ENCODE measurements at places on chromosomes 12 and 14.

DNA sequence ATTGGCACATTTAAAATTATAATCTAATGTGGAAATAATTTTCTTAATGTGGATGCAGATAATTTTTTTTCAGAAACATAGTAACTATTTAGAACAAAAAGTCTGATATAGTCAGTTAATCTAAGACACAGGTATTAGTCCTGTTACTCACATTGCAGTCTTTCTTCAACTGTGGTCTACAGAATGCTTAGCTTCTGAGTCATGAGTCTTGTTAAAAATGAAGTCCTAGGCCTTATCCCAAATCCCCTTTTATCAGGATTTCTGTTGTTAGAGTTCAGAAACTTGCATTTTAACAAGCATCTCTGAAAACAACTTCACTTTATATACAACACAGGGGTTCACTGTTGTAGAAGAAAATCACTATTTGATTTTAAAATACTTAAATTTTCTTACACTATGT, 112.2 kb downstream of the SLC16A7 start:
- DNase-seq: no peak

DNA sequence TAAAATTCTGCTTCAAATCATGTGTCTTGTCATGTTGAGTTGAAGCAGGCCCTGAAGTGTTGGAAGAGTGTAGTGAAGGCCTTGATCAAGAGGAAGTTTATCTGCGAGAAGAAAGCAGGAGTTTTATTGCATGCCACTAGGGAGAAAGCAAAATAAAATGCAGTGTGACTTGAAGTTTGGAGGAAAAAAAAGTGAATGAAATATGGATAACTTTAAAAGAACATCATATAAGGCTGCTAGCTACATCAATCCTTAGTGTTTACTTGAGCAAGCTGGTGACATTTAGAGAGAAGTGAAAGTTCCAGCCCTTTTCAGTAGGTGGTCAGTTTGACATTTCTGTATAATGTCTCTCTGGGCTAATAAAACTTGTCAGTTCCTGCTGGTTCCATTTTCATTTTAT, 841.1 kb downstream of the TMTC2 start:
- DNase-seq: no peak

DNA sequence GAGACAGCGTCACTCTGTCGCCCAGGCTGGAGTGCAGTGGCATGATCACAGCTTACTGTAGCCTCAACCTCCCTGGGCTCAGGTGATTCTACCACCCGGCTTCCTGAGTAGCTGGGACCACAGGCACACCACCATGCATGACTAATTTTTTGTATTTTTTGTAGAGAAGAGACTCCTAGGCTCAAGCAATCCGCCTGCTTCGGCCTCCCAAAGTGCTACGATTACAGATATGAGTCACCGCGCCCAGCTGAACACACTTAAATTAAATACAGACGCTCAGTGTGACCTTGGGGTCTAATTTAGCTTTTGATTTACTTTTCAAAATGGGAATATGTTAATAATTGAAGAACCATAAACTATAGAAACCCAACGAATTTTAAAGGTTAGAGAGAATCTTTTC, 77.2 kb downstream of the C2CD5 start:
- no peak for DNase-seq

DNA sequence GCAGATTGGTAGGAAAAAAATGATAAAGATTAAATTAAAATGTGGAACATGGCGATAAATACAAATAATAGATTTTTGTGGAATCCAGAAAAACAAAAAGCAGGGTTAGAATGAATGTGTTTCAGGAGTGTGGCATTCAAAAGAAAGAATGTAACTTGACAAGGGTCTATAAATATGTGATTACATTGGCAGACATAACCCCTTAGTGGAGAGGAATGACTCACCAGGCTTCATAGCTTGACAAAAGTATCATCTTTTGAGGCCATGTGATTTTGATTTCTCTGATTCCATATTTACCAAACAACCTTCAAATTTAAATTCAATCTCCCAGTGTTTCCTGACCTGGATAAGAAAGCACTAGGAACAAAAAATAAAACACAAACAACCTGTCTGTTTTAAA, 24.4 kb upstream of the MGST1 start:
- DNase-seq: no peak

DNA sequence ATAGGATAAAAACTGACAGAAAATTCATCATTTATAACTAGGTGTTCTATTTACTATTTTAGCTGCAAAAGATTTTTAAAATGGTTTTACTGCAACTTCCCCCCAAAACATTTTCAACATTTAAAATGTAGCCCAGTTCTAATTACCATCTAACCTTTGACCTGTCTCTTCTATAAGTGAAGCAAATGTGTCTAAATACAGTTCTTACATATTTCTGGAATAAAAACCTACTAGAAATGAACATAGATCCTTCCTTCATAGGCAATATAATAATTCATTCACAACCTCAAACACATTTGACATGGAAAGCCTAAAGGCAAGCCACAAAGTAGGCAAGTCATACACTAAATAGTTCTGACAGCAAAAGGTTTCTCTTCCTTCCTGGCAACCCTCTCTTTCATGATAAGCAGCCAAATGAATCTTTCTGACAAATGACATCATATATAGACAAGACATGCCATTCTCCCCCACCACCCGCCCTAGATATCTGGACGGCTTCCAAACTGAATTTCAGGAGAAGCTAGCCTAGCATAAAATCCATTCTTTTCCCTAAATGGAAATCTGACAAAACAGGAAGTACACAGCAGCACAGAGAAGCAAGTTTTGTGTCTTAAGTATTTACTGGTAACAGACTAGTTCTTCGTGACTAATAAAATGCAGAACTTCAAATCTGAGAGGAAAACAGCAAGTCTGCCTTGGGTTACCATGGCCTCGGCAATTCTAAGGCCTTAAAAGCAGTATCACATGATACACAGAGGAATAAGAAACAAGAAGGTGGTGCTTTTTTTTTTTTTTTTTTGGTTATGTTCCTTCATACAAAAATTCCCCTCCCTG, 17.2 kb upstream of the ARID4A start:
- DNase-seq: peak; percentile 57

DNA sequence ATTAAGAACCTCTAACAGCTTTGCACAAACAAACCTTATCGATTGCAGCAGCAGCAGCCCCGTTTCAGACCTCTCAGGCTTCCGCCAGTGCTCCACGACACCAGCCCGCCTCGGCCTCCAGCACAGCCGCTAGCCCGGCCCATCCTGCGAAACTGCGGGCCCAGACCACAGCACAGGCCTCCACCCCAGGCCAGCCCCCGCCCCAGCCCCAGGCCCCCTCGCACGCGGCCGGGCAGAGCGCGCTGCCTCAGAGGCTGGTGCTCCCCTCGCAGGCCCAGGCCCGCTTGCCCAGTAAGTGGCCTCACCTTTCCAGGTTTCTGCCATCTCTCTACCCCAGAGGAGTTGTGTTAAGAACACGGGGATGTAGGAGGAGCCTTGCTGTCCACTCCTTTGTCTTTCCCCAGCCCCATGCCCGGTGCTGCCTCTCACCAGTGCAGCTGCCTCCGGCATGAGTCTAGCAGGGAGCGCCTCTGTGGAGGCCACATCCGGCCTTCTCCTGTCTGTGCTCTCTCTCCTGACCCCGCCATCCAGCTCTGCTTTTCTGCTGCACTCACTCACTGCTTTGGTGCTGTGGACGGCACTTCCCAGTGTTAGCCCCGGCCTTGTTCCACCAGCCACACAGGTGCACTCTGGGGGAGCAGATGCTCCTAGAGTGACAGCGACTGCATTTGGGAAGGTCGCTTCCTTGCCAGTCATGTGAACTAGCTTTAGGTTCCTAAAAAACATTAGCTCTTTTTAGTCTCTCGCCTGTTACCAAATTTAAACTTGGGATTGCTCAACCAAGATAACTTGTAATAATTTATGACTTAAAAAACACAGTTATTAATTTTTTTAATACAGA, 71.5 kb downstream of the EP400 start:
- no peak for DNase-seq

DNA sequence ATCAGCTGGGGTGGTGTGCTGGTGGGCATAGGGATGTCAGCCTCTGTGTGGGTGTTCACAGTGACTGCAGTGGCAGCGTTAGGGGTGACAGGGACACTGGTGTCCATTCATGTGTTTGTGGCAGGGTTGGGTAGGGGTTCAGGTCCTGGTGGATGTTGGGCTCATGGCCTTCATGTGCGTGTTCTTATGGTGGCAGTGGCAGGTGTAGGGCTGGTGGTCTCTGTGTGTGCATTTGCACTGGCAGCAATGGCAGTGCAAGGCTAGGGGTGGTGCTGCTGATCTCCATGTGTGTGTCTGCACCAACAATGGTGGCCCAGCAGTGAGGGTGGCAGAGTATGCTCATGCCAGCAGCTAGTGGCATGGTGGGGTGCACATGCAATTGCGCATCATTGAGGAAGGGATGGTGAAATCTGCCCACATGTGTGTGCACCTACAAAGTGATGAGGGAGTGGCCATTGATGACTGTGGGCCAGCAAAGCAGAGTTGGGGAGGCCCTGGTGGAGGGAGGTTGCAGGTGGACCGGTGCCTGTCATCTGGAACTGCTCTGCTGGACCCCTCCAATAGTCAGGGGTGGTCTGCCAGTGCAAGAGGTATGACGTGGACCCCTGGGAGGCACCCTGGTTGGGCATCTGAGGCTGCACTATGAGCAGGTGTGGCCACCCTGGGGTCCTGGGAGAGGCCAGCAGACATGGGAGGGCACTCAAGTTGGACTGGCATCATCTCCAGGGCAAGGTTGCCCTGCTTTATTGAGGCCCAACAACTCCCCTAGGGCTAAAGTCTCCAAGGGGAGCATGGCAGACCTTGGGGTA, 182.9 kb downstream of the TTC6 start:
- no peak for DNase-seq

DNA sequence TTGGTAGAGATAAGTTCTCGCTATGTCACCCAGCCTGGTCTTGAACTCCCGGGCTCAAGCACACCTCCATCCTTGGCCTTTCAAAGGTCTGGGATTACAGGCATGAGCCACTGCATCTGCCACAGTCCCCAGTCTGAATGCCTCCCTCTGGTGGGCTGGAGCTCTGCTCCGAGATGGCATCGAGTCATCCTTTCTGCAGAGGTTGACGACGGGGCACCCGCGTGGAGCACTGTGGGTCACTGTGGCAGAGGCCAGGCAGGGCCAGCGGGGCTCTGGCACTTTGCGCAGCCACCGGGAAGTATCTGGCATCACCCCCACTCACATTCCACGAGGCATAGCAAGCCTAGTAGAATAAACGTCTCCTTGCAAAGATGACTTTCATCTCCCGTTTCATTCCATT, 163.3 kb upstream of the DIO3 start:
- DNase-seq: no peak

DNA sequence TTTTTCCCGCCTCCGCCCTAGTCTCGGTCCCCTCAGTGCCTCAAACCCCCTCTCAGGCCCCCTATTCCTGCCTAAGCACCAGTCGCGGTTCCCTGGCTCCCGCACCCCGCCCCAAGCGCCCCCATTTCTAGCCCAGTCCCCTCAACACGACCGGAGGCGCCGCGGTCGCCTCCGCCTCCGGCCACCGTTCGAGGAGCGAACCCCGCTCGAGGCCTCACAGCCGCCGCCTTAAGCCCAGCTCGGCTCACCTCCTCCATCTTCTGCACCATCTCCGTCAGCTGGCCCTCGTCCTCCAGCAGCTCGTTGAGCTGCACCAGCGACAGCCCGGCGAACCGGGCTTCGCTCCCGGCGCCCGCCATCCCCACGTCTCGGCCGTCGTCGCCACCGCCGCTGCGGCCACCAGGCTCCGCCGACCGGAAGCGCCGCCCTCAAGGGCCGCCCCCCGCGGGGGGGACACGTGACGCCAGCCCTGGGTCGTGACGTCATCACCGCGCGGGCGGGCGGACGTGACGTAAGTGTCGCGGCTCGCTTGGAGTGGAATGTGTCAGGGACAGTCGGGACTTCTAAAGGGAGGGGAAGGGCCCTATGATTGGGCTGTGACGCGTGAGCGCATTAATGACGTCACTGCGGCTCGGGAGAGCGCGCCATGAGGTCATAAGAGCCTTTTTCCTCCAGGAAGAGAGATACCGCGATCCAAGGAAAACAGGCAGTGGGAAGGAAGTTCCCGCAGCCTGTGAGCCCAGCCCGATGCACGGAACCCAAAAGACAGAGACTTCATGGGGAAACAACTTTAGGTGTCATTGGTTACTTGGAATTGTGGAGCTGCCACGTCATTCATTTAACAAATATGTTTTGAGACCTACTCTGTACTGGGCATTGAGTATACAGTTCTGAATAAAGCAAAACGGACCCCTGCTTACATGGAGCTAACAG, at the start of gene VPS37B:
Gene VPS37B, minus strand, starts transcription at position 421 of the 933 bp plus-strand sequence. Its CDS starts 62 bp downstream, at position 359.
- DNase-seq: peak; percentile 86

DNA sequence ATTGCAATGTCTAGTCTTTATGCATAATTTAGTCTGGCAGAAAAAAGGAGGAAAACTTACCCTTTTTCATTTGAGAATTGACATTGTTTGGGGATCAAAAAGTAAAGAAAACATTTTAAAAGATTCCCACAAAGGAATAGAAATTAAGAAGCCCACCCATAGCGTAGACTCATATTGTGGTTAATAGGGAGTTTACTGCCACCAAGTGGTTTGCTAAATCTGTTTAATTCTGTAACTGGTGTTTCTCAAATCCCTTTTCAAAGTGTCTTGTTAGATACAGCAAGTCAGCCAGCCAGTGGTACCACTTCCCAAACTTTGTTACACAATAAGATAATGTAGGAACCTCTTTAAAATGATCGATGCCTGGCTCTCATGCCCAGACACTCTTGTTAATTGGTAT, 180.3 kb downstream of the IPO8 start:
- DNase-seq: no peak
